ENCODE measurements at places on chromosomes 16 and 17. TPM values are rescaled to one million over a fixed set of nuclear protein-coding genes. Genes with fewer than 3 reads are reported as not detected.

The C16orf86 gene
- 6.6 TPM for polyA plus RNA-seq

The SLC35G6 gene
- not detected for polyA plus RNA-seq

The TEKT1 gene
- polyA plus RNA-seq, result 0.29 TPM

The CSH1 gene
- not detected for polyA plus RNA-seq

The NF1 gene
- polyA plus RNA-seq, result 16.0 TPM

The ITGAE gene
- 20.9 TPM for polyA plus RNA-seq

The ZNF821 gene
- 59.7 TPM for polyA plus RNA-seq

The IL17C gene
- not detected for polyA plus RNA-seq

The ST6GALNAC1 gene
- polyA plus RNA-seq, result 1.5 TPM

The CDH15 gene
- polyA plus RNA-seq, result not detected

The TMEM100 gene
- polyA plus RNA-seq, result 1.6 TPM

The GAS7 gene
- polyA plus RNA-seq, result 60.2 TPM

The PPP1R27 gene
- not detected for polyA plus RNA-seq

The CA4 gene
- polyA plus RNA-seq, result 21.7 TPM

The FAM171A2 gene
- polyA plus RNA-seq, result 62.5 TPM

The GUCY2D gene
- polyA plus RNA-seq, result not detected

The RNF43 gene
- 0.56 TPM for polyA plus RNA-seq

The CD7 gene
- polyA plus RNA-seq, result 0.88 TPM

The LPO gene
- polyA plus RNA-seq, result 0.20 TPM

Measured in brain (organoid and tissue), 16 donors.